ENCODE measurements at places on chromosomes 12 and 14.

DNA sequence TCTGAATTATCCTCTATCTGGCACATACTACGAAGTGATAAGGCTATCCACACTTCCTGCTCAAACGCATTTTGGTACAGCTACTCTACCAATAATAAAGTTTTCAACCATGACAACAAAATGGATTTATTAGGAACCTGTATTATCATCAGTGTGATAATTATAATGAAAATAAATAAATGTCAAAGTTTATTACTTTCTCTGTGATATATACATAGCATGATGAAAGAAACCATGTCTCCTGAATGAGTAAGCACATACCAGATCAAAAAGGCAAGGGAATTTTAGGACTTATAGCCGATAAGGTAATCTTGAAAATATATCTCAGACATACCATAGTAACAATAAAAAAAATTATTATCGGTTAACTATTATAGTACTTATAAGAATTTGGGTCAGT is 61.1 kb downstream of the CPNE8 start:
- no peak for DNase-seq

- DNase-seq = no peak
These were observed 31.5 kb downstream of the SVOP start for GRCh38 chr12:108989376-108989775.

DNA sequence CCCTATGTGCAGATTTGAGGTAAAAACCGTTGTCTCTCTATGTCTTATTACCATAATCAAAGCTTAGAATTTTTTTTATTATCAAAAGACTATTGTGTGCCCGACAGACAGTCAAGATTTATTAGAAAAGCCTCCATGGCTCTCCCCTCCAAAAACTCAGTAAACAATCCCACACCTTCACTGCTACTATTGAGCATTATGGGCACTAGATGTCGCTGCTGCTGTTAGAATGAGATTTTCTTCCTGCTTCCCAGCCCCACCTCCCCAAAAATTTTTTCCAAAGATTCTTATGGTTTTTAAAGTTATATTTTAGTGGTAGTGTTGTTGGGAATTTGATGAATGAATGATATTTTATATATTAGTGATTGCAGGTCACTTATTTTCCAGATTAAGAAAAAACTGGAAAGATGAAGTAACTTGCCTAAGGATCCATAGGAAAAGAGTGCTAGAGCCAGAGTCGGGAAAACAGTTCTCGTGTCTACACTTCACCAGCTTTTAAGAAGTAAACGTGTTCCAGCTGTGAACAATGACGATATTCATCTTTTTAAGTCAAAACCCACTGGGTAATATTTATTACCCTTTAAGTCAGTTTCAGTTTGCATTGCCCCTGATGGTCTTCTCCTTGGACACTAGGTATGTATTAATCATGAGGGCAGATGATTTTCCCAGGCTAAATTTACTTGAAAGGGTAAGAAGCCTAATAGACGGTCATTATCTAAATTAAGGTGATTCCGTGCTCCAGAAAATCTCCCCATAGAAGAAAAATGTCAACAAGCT is 12.2 kb upstream of the FOXG1 start:
- no peak for DNase-seq

DNA sequence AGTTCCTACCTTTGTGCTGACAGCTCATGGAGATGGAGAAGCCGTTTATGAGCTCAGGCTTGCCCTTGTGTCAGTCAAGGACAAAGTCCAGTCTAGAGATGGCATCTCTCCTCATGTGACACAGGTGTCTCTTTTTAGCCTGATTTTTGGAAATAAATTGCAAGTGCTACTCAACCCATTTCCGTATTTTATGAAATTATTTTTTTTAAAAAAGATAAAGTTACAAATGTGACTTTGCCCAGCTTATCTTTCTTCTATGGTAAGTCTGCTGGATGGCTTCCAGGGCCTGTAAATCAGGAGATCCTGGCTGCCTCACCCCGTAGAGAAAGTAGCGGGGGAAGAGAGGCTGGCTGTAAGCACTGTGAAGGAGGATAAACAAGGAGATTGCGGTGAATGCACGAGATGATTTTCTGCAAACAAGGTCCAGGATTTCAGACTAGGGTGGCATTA is 169.7 kb downstream of the MYRFL start:
- no peak for DNase-seq

GRCh38 chr12:98750511-98750910 is 105.4 kb downstream of the APAF1 start:
- no peak for DNase-seq

DNA sequence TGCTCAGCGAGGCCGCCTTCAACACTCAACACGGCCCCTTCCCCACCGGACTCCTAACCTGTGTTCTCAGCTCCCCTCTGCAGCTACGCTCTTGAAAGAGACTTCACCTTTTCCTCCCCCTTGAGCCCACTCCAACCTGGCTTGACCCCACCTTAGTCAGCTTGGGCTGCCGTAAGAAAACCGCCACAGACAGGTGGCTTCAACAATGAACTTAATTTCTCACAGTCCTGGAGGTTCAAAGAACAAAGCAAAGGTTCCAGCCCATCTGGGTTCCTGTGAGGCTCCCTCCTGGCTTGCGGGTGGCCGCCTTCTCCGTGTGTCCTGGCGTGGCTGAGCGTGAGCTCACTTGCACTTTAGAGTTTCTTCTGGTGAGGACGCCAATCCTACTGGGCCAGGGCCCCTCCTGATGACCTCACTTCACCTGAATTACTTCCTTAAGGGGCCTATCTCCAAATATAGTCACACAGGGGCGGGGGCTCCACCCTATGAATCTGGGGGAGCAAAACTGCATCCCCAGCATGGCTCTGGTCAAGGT is 138.8 kb downstream of the CALM1 start:
- no peak for DNase-seq

DNA sequence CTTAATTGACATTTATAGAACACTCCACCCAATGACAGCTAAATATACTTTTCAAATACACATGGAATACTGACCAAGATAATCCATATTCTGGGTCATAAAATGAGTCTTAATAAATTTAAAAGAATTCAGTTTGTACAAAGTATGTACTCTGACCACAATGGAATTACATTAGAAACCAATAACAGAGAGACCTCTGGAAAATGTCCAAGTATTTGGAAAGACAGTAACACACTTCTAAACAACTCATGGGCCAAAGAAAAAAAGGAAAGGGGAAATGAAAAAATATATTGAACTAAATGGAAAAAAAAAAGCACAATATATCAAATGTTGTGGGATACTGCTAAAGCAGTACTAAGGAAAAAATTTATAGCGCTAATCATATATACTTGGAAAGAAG is 52.0 kb downstream of the CRACR2A start:
- no peak for DNase-seq

- no peak for DNase-seq
These were observed 844 bp downstream of the DPF3 start for GRCh38 chr14:72892879-72893635.

DNA sequence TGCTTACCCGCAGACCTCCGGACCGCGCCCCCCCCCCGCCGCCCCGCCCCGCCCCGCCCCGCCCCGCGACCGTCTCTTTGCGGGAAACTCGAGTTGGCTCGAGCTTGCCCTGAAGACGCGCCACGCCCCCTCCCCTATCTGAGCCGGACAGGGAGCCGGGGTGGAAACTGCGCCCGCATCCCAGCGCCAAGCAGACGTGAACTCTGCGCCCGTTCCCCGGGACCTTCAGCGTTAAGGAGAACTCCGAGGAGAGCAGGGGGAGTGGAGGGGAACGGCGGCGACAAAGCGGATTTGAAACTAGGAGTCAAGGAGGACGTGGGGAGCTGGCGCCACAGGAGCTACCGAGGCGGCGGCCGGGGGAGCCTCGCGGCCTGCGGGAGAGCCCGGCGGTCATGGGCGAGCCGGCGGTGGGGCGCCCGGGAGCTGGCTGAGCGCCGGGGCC is at the start of gene KCNK13:
Gene KCNK13, plus strand, starts transcription at position 310 of the 442 bp plus-strand sequence. CDS start 212 bp downstream, outside the sequence.
- no peak for DNase-seq

DNA sequence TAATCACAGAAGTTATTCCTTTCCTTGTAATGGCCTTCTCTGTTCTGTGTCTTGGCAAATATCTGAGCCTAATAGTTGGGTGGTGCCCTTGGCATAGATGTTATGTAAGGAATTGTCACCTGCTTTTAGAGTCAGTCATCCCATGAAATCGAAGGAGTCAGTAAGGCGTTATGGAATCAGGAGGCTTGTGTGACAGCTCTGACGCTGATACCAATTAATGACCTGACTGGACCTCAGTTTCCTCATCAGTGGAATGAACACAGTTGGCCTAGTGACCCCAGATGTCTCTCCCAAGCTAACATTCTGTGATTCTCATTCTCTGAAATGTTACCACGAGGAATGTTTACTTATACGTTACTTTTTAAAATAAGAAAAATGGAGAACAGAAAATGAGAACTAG is 32.1 kb downstream of the TXNRD1 start:
- no peak for DNase-seq

- no peak for DNase-seq
These were observed 270.8 kb downstream of the ZFP36L1 start for GRCh38 chr14:68521961-68522509.

DNA sequence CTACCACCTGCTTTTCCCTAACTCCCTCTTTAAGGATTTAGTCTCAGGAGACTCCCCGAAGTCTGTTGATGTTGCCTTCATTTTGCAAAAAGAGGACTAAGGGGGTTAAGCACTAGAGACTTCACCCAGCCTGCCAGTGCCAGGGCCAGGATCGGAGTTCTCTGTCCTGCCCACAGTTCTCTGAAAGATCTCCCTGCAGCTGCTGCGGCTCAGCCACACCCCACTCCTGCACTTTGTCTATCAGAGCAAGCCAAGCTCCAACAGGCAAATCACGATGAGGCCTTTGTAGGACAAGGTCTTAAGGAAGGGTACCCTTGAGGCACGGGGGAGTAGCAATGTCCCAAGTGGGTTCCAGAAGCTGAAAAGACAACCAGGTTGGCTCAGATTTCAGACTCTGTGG is 148.8 kb upstream of the EGLN3 start:
- no peak for DNase-seq

- no peak for DNase-seq
These were observed 132.8 kb upstream of the CRY1 start for GRCh38 chr12:107226126-107226525.

Data from skeletal muscle cell (primary cell).